ENCODE measurements at places on chromosomes 7 and 10.

DNA sequence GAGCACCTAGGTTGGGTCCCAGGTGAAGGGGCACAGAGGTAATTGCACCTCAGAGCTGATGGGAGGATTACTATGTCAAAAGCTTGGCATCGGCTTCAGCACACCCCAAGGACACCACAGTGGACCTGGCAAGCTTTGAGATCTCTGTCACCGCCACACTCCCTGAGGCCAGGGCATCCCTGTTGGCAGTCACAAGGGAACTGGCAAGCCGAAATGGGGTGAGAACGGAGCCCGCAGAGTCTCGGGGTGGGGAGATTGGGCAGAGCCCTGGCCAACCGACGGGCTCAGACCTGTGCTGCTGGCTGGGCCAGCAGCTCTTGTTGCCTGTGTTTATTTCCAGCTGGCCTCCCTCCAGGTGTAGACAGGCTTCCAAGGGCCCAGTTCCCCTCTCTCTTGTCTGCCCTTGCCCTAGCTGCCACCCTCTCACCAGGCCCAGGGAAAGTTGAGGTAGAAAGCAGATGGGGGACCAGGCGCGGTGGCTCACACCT is 2.5 kb downstream of the HSPB1 start:
- DNase-seq, result no peak

GRCh38 chr7:153390955-153391354 is 631.4 kb downstream of the ACTR3B start:
- no peak for DNase-seq

DNA sequence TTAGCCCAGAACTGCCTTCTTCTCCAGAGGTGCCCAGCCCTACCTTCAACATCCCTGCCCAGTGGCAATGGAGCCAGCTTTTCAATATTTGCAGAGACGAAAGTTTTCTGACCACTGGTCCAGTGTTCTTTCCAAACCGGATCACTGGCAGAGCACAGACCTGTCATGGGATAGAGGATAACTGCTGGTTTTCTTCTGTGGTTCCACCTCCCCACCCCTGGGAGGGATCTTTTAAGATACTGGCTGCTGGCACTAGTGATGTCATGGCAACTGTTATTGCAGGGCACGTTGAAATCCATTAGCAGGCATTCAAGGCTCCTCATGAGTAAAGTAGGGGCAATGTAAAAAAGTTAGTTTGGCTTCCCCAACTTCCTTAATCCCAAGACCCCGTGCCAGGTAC is 387.1 kb downstream of the LRMDA start:
- DNase-seq, result no peak

DNA sequence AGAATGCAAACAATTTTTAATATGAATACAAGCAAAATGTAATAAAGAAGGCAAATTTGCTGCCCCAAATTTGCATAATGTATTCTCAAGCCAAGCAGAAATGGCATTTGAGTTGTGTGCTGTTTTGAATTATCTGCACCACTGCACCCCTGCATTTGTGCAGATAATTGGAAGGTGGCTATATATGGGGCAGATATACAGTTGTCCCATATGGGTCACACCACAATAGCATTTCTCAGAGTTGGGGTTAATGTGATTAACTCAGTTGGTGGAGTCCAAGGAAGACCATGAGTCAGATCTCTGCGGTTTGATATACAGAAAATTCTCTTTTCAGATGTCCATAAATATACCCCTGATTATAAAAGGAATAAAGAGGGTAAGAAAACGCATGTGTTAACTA is 68.9 kb upstream of the EXOC4 start:
- DNase-seq, result no peak

DNA sequence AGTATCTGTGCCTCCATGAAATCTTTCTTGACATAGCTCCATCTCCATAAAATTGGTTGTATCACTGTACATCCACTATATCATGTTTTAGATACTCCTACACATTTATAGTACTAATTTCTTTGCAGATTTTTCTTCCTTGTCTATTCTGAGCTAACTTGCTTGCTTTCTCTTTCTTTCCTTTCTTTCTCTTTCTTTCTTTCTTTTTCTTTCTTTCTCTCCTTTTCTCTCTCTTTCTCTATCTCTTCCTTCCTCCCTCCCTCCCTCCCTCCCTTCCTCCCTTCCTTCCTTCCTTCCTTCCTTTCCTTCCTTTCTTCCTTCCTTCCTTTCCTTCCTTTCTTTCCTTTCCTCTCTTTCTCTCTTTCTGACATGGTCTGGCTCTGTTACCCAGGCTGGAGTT is 23.7 kb downstream of the TASOR2 start:
- no peak for DNase-seq

GRCh38 chr7:77467408-77467807 is 51.3 kb upstream of the GSAP start:
- DNase-seq, result no peak

DNA sequence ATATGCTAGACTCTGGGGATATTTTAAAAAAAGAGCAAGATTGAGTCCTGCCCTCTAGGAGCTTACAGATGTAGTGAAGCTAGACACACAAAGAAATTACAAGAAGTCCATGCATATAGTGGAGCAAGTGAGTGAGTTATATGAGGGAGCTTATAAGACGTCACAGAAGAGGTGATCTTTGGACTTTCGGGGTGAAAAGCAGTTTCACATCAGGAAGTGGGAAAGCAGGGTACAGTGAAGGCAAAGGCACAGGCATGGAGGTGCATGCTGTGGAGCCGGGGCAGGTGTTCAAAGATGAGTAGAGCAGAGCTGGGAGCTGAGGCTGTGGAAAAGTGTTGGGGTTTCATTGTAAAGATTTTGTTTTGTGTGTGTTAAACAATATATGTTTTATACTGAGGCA is 38.5 kb upstream of the EXOC6 start:
- no peak for DNase-seq

DNA sequence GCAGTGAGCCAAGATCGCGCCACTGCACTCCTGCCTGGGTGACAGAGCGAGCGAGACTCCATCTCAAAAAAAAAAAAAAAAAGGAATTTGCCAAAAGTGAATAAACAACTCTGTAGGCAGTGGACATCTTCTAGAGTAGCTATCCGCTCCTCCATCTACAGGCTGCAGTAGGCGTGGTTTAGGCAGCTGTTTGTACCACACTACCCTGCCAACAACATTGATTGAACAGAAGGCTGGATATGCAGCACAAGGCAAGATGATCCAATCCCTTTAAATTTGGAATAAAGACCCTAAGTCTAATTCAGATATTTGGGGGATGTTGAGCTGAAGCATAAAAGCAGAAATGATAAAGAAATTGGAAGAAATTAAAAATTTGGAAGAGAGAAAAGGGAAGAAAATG is 141.6 kb downstream of the TES start:
- DNase-seq, result no peak

DNA sequence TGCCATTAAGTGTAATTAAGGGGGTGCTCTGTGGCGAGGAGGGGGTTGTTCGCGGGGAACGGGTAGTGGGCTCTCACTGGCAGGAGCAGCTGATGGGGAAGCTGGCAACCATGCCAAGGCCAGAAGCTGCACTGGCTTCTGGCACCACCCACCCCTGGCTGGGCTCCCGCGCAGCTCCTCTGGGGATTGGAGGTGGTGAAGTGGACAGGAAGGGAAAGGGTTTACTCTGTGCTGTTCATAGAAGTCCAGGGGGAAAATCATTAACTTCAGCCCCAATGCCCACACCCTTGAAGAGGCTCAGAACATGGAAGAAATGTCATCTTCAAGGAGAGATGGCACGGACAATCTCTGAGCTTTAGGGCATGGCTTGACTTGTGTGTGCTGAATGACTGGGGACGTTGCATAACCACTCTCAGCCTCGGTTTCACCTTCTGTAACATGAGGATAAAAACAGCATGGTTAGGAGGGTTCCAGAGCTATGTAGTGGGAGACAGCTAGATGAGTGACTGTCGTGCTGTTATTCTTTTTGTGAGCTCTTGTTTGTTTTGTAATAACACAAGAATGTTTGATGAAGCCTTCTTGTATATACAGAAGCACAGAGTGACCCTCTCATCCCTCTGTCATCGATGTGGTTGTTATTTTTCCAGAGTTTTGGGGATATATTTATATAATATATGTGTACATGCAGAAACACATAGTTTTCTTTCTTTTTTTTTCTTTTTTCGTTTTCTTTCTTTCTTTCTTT is 29.9 kb downstream of the KAZALD1 start:
- no peak for DNase-seq

- no peak for DNase-seq
Observed at GRCh38 chr7:22571766-22572165, 71.8 kb upstream of the STEAP1B start.

DNA sequence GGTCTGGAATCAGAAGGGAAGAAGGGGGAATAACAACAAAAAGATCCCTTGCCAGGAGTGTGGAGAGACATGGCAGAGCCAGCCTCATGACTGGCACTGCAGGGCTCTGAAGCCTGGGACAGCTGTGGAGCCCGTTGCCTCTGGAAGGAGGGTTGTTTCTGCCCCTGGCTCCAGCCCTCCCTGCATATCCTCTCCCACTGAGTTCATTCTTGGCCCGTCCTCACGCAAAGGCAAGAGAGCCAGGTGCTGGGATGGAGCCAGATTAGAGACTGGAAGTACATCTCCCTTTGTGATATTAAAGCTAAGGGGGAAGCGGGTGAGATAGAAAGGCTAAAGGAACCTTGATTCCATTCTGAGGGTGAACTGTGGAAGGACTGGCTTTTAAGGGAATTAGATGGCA is 141.5 kb upstream of the NPVF start:
- DNase-seq, result no peak
